ENCODE measurements at places on chromosomes 2 and 18.

- no peak for DNase-seq
Observed at GRCh38 chr2:100865816-100866460, 46.0 kb downstream of the NPAS2 start.

- no peak for DNase-seq
Observed at GRCh38 chr2:177641331-177641730, 248.8 kb downstream of the AGPS start.

GRCh38 chr18:35634323-35634722 lies 52.8 kb downstream of the GALNT1 start:
- no peak for DNase-seq

GRCh38 chr2:136383167-136383566 lies 265.2 kb upstream of the CXCR4 start:
- DNase-seq, result no peak

- no peak for DNase-seq
Observed at GRCh38 chr2:88603146-88603545, 24.1 kb downstream of the EIF2AK3 start.

GRCh38 chr2:226898121-226898520 lies 62.3 kb downstream of the RHBDD1 start:
- DNase-seq, result no peak
